ENCODE measurements at places on chromosomes 2 and 18.

DNA sequence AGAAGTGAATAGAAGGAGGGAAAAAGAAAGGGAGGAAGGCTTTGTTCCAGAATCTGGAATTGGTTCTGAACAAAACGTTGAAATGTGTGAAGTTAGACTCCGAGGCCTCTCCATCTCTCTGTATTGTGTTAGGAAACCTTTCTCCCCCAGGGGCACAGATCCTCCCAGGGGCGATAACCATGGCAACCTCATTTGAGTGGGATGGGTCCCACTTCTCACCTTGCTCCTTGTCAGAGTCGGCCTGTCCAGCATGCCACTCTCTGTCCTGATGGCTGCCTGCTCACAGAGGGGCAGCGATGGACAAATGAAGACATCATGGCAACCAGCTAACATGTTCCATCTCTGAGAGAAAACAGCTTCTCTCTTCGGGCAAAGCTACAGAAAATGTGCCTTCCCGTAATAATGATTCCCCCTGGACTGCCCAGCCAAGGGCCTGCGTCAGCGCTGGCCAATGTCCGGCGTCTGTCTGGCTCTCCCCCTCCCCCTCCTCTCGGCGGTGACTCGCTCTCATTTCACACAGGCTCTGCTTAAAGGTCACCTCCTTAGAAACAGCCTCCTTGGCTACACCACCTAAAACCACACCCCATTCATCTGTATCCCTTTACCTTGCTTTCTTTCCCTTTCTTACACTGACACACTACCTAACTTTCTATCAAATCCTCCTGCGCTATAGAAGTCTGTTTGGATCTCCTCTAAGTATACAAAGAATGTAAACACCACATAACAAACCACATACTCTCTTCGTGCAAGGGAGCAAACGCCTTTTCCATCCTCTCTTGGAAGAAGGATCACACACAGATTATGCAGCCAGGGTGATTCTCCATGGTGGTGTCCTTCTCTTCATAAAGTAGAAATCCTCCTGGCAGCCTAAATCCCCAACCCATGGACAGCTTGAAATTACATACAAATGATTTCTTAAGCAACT lies 32.1 kb upstream of the TTC39C start:
- no peak for DNase-seq

- DNase-seq = no peak
Observed at GRCh38 chr18:8845506-8845905, 140.2 kb downstream of the MTCL1 start.

DNA sequence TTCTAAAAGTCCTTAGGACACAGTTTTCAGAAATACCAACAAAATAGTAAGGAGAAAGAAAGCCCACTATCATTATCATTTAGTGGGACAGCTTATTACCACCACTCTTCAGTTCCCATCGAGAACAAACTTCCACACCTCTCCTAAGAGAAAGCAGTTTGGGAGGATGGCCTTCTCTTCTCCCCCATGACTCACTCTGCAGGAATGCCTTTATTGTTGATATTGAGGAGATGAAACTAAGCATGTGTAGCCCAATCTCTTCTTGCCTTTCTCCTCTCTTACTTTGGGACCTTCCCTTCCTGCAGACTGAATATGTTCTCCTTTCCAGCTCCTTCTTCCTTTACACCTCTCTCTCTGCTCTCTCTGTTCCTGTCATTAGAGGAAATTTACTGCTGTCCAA lies 30.0 kb upstream of the ERMN start:
- no peak for DNase-seq

GRCh38 chr2:41694536-41695049 lies 353.2 kb upstream of the PKDCC start:
- no peak for DNase-seq

DNA sequence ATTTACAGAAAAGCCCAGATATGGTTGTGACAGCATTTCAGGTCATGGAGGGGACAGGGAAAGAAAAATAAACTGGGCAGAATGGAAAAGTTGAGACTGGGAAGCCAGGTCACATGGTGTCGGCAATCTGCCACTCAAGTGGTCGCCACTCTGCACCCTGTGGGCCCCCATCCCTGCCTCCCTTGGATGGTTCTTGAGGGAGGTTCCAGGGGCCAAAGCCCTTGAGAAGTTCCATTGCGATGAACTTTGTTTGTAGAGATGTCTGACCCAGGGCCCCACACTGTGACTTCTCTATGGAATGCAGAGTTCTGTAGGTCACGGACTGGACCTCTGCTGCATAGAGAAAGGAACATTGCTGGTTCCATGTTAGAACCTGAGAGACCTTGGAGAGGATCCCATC lies 105.7 kb upstream of the SLC14A2 start:
- no peak for DNase-seq

DNA sequence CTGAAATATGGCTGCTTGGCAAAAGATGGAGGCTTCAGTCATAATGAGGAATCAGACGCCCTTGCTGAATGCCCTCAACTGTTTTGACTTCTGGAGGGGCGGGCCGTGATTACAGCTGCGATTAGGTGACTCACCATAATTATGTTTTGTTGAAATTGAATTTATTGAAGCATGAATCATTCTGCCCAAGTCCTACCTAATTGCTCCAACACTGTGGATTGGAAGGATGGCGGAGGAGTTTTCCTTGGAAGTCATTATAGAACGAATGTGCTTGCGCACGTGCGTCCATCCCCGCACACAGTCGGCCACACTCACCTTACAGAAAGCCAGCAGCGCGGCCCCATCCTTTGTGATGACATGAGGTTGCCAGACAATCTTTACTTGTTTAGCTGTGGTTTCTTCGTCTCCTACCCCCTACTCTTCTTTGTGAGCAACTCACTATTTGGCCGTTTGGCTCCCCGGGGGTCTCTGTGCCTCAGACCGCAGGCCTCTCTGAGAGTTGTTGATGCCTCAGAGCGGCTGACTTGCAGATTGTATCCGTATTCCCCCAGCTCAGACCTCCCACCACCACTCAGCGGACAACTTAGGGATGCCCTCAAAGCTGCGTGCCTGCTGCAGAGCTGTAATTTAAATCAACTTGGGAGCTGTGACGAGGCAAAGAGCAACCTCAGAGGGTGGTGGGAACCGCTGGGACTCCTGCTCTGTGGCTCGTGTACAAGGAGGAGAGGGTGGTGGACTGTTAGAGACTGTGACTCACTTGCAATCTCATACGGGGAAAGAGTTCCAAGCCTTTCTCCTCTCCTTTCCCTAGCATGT lies 513.4 kb downstream of the TNS1 start:
- peak; percentile 84 for DNase-seq

DNA sequence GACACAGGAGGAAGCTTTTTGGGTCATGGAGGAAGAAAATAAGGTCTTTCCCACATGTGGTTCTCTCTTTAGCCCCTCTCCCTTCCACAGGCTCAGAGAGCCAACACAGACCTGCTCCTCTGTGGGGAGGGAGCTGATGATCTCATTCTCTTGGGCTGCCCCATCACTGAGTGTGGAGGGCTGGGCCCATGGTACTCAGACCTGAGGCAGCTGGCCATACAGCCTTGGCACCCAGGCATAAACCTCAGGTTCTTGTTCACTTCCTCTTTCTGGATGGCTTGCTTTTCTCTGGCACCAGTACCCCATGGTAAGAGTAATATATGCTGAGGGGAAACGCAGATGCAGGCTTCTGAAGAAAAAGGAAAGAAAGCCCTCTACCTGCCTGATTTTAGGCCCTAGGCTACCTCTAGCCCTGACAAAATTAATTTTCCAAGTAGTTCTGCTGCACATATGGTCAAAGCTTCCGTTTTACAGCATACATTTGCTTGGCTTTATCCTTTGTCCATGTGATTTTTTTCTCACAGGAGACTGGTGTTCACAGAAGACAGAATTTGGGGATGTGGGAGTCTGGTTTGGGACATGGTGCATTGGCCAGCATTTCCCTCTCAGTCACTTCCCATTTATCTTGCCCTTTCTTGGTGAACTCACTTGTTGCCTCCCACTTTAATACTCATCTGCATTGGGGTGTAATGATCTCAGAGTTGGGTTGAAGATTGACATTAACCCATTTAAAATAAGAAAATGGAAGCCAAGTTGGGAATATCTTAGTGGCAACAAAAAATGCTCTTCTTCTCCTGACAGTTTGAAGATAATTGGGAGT lies 11.1 kb downstream of the DHRS9 start:
- no peak for DNase-seq

DNA sequence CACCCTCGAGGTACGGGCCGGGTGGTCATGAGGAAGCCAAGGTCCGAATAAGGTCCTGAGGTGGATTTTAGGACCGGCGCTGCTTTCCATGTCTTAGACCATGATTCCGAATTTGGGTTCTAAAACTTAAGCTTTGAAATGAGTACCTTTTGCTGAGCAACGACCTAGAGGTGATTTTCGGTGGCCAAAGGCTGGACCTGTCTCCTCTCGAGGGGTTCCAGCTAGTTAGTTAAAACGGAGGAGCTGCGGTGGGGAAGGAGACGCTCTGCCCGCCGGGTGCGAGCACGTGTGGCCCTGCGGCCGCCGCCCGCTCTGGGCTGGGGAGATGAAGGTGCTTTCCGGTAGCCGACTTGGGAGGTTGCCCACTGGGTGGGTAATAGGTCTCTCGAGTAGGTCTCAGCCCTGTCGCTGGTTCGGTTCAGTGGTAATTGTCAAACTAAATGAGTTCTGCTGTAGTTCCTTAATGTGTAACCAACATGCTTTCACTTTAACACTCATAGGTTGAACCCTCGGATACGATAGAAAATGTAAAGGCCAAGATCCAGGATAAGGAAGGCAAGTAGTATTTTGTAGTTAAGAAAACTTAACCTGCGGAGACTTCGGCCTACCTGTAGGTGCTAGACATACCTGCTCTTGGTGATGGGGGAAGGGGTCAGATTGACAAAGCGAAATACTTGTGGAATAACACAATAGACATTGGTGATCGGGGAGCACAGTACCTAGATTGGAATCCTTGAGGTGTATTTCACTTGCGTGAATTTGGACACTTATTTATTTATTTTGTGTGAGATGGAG lies 572 bp downstream of the RPS27A start:
- no peak for DNase-seq

GRCh38 chr2:217626926-217627325 lies 375.9 kb downstream of the TNS1 start:
- DNase-seq = no peak

DNA sequence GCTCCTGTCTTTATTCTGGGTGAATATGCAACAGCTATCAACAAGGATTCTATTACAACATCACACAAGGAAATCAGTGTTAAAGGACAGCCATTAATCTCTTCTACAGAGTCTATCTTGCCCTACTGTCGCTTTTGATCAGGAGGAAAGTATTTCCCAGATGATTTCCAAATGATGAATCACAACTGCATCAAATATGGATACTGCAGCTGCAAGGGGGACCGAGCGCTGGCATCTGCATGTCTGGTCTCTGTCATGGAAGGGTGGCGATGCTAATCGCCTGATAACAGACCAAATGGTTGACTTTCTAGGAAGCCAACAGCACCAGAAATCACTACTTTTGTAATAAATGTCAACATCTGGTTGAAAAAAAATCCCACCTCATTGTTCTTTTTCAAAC lies 21.2 kb upstream of the OR6B3 start:
- peak; percentile 84 for DNase-seq

GRCh38 chr18:4750393-4751346 lies 295.6 kb upstream of the DLGAP1 start:
- DNase-seq = no peak

DNA sequence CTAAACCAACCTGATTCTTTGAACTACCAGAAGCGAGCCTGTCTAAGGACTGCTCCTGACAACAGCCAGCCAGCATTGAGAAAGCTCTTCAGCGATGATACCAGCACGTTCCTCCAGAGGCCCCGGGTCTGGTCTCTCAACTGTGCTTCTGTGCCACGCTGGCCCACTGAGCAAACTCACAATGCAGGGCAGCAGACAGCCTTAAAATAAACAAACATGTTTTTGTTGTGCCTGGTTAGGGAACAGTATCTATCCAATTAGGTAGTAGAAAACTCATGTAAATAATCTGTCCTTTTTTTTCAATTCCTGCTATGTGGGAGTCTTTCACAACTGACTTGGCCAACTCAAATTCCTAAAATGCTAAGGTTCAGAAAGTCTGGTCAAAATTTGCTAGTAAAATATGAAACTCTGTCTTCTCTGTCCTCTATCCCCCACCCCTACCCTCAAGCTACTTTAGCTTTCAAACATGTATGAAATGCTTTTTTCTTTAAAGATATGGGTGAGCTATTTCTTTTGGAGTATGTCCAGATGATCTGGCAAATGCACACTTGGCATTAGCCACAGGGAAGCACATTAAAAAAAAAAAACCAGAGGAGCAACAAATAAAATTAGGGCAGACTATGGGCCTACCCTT lies 21.4 kb upstream of the EML4 start:
- no peak for DNase-seq

- DNase-seq = peak; percentile 63
Observed at GRCh38 chr2:54704688-54705605, 18.5 kb upstream of the EML6 start.

DNA sequence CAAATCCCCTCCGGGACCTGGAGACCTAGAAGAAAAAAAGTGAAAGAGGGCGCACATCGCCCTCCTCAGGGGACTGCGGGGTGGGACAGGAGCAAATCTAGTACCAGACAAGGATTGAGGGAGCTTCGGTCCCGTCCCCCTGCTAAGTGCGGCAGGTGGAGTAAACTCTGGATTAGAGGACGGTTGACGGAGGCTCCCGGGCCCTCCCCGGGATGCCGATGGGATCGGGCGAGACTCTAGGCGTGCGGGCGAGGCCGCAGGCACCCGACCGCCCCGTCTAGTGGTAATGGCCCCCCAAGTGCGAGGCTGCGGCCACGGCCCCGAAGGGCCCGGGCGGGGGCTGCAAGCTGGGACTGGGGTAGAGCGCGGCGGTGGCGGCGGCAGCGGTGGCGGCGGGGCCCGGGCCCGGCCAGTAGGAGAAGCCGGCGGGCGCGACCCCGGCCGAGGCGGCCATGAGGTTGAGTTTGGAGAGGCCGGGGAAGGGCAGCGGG lies 3.5 kb downstream of the FEV start:
- no peak for DNase-seq

DNA sequence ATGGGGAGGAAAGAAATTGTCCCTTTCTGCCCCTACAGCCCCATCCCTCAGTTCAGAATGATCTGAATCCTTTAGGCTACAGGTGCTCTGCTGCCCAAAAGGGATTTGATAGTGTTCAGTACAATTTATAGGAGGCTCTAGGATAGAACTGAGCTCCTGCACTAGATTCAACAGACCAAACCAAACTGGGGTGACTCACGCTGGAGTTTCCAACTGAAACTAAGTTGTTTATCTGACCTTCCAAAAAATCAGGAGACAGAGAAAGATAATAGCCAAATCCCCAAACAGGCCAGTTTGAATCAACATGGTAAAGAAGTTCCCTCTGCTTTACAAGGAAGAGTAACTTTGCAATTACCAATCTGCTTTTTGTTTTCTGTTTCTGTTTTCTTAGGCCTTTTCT lies 72.7 kb upstream of the MBOAT2 start:
- DNase-seq = no peak

- no peak for DNase-seq
Observed at GRCh38 chr2:38491436-38491835, 111.3 kb downstream of the HNRNPLL start.

Data from SK-N-DZ (cell line).